Left lobe of liver (tissue), 2 donors: ENCODE measurements at places on chromosomes 4 and X. TPM values are rescaled to one million over a fixed set of nuclear protein-coding genes. Genes with fewer than 3 reads are reported as not detected.

ADH7 gene
- total RNA-seq, result not detected

SMR3B gene
- total RNA-seq, result not detected

STATH gene
- total RNA-seq, result not detected

BEX4 gene
- total RNA-seq, result 1.8 TPM

TREX2 gene
- 0.23 TPM for total RNA-seq

VCX3B gene
- not detected for total RNA-seq

GLRA2 gene
- total RNA-seq, result not detected

SSX2B gene
- total RNA-seq, result 0.23 TPM

MAGEA10 gene
- not detected for total RNA-seq

SOWAHD gene
- total RNA-seq, result 0.45 TPM

TNMD gene
- total RNA-seq, result not detected

PABPC5 gene
- total RNA-seq, result 0.38 TPM

ERVMER34-1 gene
- total RNA-seq, result not detected

GUCY1B1 gene
- total RNA-seq, result 2.1 TPM

- DNase-seq, result no peak
Measured at GRCh38 chr4:170652571-170652970, 562.8 kb upstream of the AADAT start.

DNA sequence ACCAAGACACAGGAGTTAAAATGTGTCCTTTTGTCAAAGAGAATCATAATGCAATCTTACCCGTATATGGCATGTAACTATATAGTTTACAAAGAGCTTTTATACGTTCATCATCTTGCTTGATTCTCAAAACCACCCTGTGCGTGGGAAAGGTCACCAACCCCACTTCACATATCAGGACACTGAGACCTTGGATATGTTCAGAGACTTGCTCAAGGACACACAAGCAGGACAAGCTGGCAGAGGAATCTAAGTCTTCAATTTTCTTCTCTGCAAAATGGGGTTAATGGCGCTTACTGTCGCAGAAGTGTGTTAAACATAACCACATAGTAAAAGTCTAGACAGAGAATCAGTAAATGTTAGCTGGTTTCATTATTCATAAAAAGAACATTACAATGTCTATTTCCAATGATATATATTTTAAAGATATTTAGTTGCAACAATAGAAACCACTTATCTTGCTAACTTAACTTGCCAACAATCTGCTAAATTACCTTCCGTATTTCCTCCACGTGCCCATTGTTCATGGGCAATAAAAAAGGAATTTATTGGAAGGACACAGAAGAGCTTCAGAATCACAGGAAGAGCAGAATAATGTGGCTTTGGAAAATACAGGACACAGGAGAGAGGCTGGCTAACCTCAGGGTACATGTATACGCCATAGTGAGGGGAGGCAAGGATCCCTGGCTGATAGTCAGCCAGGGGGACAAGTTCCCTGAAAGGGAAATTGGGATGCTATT, 64.6 kb upstream of the TAPT1 start:
- no peak for DNase-seq

- DNase-seq, result no peak
Measured at GRCh38 chrX:139179592-139179991, 350.9 kb upstream of the F9 start.

- no peak for DNase-seq
Measured at GRCh38 chr4:109608879-109609278, 48.8 kb downstream of the MCUB start.

- DNase-seq, result no peak
Measured at GRCh38 chrX:106931831-106932491, 11.8 kb downstream of the CLDN2 start.

GRCh38 chr4:80017125-80017854, 55.7 kb downstream of the ANTXR2 start:
- DNase-seq, result no peak

GRCh38 chr4:55336138-55337034, 9.7 kb upstream of the SRD5A3 start:
- no peak for DNase-seq

DNA sequence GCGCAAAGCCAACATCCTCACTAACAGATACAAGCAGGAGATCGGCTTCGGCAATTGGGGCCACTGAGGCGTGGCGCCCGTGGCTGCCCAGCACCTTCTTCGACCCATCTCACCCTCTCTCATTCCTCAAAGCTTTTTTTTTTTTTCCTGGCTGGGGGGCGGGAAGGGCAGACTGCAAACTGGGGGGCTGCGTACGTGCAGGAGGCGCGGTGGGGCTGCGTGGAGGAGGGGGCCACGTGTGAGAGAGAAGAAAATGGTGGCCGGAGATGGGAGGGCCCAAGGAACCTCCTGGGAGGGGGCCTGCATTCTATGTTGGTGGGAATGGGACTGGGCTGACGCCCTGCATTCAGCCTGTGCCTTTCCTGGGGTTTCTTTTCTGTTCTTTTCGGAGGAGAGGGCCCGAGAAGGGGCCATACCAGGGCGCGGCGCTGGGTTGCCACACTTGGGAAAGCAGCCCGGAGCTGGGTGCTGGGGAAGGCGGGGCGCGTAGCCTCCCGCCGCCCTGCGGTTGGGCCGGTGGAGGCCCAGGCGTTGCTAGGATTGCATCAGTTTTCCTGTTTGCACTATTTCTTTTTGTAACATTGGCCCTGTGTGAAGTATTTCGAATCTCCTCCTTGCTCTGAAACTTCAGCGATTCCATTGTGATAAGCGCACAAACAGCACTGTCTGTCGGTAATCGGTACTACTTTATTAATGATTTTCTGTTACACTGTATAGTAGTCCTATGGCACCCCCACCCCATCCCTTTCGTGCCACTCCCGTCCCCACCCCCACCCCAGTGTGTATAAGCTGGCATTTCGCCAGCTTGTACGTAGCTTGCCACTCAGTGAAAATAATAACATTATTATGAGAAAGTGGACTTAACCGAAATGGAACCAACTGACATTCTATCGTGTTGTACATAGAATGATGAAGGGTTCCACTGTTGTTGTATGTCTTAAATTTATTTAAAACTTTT, 4.5 kb downstream of the MID1IP1 start:
- DNase-seq, result peak; percentile 76

DNA sequence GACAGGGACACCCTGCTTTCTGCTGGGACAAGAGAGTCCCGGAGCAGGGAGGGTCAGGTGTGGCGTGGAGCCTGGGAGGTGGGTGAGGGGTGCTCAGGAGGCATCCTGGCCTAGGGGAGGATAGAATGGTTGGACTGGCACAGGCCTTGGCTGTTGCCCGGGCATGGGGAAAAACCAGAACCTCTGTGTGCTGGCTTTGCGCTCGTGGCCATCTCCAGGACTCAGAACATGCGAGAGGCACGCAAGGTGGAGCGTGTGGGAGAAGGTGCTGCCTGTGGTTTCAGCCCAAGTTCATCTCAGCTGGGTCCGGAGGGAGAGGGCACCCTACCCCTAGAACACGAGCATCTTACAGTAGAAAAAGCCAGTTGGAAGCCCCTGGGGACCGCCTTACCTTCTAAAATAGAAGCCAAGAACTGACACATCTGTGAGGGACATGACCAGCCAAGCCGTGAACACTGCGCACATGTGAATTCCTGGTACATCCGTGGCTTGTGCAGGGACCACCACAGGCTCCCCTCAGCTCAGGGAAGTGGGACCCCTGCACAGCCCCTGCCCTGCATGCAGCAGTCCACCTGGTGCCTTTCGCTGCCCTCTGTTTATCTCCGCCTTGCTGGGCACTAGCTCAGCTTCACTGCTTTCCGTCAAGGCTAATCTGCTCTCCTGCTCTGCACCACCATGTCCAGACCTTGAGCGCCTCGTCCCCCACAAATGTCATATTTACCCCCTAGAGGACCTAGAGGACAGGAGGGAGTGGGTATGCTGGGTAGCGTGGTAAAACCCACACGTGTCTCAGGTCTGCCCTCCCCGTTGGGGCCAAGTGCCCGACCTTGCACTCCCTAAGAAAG, 13.5 kb downstream of the MSANTD1 start:
- DNase-seq, result peak; percentile 30

DNA sequence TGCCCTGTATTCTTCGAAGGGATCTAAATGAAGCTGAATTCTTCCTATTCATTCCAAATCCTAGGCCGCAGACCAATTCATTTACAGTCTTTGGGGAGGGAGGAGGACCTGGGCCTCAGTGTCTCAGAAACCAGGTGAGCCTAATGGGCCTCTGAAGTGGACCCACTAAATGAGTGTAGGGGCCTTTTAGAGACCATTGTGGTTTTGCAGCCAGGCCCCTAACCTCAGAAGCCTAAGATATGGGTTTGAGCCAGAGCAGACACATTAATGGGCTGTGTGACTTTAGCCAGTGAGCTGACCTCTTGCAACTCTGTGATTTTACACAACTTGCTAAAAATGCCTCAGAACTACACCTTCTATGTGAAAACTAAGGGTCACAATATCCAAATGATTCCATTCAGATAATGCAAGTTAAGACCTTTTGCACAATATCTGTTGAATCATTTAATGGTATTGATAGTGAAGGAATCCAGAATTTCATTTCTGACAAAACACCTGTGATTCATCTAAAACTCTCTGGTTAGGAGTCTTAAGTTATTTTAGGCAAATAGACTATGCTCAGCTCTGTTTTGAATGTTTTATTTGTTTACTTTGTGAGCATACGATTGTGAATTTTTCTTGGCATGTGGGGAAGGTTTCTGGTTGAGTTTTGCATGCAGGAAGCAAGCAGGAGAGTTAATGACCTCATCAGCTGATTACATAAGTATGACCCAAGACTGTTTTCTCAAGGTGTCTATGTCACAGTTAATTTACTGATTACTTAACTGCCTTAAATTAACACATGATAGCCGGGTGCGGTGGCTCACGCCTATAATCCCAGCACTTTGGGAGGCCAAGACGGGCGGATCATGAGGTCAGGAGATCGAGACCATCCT, 75.0 kb downstream of the EVC start:
- no peak for DNase-seq

GRCh38 chrX:39497702-39498265, 600.0 kb downstream of the BCOR start:
- no peak for DNase-seq

- no peak for DNase-seq
Measured at GRCh38 chr4:138500869-138501268, 258.7 kb upstream of the SLC7A11 start.

DNA sequence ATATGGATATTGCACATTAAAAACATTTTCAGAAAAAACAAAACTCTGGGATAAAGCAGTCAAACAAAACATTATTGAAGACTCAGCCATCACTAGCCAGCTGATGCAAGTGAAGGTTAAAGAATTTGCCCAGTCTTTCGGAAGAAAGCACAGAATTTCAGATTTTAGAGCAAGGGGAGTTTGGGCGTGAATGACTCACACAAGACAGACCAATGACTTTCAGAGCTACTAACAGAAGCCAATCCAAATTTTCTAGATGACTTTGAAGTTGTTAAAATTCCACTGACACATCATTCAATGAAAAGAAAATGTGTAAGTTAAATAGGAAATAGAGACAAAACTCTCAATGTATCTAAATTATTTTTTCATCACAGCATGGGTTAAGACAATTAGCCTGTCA, 4.0 kb downstream of the MRFAP1L1 start:
- DNase-seq, result no peak

DNA sequence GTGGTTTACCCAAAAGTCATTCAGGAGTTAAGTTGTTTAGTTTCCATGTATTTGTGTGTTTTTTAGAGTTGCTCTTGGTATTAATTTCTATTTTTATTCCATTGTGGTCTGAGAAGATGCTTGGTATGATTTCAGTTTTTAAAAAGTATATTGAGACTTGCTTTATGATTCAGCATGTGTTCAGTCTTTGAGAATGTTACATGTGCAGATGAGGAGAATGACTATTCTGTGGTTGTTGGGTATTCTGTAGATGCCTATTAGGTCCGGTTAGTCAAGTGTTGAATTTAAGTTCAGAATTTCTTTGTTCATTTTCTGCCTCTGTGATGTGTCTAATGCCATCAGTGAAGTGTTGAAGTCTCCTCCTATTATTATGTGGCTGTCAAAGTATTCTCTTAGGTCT, 249.4 kb downstream of the ARHGAP10 start:
- DNase-seq, result no peak

GRCh38 chr4:158170691-158171561, 1.9 kb downstream of the GASK1B start:
- peak; percentile 57 for DNase-seq

DNA sequence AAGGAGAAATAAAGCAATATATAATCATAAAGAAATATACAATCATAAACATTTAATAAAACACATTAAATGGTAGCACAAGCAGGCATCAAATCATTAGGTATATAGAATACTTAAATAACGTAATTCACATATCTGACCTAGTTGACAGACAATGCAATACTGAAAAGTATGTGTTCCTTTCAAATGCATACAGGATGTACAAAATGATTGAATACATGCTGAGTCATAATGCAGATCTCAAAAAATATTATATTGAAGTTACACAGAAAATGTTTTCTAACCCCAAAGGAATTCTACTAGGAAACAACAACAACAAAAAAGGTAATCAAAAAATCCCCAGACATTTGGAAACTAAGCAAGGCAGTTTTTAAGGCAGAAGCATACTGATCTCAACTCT, 1072.0 kb upstream of the INTU start:
- no peak for DNase-seq

GRCh38 chr4:165454426-165454825, 75.6 kb downstream of the CPE start:
- no peak for DNase-seq

- DNase-seq, result no peak
Measured at GRCh38 chr4:60799214-60799613, 400.9 kb upstream of the ADGRL3 start.

GRCh38 chrX:4547213-4547836, 833.9 kb upstream of the PRKX start:
- DNase-seq, result peak; percentile 39

DNA sequence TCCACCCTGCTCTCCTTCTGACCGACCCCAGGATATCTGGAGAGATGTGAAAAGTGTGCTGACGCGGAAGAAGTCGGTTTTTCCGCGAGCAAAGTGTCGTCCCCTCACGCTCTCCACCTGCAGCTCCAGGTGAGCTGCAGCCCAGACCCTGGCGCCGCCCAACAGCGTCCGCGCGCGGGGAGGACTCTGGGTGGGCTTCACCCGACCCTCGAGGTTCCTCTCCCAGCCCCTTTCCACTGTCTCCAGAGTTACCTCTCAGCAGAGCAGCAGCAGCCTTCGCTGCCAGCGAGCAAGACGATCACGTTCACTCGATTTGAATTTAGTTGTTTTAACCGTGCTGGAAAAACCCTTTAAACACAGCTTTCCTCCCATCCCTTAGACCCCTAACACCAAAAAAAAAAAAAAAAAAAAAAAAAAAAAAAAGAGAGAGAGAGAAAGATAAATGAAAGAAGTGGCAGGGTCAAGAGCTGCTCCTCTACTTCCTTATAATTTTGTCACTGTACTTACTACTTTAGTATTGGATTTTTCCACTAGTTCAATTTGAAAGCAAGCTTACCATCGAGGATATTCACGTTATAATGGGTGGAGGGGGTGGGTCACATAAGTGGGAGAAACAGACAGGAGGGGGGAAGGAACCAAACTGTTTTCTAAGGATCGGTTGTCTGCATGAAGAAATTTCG, 758 bp upstream of the NR3C2 start:
- DNase-seq, result no peak

DNA sequence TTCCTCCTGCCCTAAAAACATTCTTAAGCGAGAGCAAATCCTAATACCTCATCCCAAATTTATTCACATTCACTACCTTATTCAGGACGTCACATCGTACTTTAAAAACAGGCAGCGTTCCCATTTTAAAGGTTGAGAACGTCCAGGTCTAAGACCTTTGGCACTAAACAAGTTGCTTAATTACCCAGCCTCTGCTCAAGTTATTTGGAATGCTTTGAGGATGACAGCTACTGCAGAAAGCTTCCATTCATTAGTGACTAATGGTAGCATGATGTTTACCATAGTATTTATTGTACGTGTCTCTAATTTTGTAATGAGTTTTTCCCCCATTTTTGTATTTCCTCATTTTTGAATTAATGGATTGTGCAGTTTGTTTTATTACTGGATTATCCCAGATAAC, 1.5 kb downstream of the USP38 start:
- DNase-seq, result no peak
